ENCODE measurements at places on chromosomes 3 and 15.

DNA sequence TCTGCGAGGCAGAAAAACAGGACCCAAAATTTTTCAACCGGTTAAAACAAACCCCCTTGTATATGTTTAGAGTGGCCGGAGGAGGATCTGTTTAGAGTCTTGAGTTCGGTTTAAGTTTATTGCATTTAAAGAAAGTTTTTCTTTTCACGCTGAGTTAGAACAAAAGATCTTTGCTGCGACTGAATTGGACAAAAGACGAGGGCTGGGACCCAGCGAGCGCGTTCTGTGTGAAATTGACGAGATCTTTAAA lies 9.8 kb downstream of the NR2F2 start:
- DNase-seq, result no peak

- no peak for DNase-seq
These were observed 470.3 kb downstream of the CNTN4 start for GRCh38 chr3:2568929-2569328.

GRCh38 chr15:72840114-72840513 lies 56.6 kb upstream of the ADPGK start:
- DNase-seq, result no peak

DNA sequence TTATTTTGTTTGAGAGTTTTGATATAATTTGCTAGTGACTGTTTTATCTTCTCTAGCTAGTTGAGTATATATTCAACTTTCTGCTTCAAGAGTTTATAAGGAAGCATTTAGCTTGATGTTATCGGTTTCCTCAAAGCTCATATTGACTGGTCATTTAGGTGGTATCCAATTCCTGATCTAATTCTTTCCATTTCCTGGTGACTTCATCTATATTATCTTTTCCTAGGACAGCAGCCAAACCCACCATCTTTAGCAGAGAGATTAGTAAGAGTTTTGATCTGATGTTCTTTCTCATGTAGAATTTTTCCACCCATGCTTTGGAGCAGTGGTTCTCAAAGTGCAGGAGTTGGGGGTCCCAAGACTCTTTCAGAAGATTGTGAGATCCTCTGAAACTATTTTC lies 148.6 kb upstream of the STT3B start:
- no peak for DNase-seq

- peak; percentile 32 for DNase-seq
These were observed 4.6 kb upstream of the SIN3A start for GRCh38 chr15:75455982-75456531.

DNA sequence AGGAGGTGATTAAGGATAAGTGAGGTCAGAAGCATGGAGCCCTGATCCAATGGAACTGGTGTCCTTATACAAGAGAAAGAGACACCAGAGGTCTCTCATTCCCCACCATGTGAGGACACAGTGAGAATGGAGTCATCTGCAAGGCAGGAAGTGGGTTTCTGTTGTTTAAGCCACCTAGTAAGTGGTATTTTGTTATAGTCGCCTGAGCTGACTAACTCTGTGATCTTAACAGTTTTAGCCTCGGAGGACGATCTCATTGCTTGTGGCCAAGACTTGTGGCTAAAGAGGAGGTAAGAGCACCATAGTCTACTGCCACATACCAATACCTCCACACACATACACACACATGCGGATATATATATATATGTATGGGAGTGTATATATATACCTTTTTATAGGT lies 73.8 kb downstream of the MCTP2 start:
- no peak for DNase-seq

GRCh38 chr15:92365084-92365483 lies 28.6 kb upstream of the ST8SIA2 start:
- DNase-seq, result no peak

DNA sequence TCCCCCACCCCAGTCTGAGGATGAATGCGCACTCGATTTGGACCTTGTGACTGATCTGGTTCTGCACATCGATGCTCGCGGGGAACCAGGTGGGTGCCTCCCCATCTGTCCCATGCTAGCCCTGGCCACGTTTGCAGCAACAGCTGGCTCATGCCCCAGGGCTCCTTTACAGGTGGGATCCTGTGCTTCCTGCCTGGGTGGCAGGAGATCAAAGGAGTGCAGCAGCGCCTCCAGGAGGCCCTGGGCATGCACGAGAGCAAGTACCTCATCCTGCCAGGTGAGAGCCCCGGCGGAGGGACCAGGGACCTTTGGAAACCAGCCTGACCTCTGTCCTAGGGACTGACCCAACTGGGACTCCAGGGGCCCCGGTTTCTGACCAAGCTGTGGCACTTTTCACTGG lies 44.3 kb downstream of the DHX30 start:
- no peak for DNase-seq

DNA sequence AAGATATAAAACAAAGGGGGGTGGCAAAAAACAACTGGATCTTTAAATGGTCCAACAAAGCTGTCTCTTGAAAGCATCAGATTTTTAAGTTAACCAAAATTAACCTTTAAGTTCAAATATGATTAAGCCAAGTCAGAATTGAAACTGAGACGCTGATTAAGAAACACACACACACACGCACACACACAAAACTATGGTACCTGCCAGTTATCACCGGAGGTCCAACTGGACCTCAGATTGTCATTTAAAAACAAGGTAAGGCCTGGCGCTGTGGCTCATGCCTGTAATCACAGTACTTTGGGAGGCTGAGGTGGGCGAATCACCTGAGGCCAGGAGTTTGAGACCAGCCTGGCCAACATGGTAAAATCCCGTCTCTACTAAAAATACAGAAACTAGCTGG lies 10.4 kb downstream of the ARF4 start:
- DNase-seq, result no peak

DNA sequence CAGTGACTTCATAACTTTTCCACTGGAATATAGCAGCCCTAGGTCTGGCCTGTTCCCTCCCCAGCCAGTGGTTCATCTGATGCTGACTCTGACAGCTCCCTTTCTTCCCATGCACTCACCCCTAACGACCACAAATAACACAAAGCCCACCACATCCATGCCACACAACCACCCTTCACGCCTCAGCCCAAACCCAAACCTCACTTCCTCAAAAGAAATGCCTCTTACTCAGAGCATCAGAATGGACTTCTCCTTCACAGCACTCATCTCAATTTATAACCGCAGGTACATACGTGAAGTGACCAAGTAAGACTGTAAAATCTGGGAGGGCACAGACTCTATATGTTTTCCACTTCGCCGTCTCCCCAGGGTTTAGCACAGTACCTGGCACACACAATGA lies 1.1 kb downstream of the RBSN start:
- no peak for DNase-seq

- DNase-seq, result no peak
These were observed 39.7 kb upstream of the MYZAP start for GRCh38 chr15:57551715-57552677.

DNA sequence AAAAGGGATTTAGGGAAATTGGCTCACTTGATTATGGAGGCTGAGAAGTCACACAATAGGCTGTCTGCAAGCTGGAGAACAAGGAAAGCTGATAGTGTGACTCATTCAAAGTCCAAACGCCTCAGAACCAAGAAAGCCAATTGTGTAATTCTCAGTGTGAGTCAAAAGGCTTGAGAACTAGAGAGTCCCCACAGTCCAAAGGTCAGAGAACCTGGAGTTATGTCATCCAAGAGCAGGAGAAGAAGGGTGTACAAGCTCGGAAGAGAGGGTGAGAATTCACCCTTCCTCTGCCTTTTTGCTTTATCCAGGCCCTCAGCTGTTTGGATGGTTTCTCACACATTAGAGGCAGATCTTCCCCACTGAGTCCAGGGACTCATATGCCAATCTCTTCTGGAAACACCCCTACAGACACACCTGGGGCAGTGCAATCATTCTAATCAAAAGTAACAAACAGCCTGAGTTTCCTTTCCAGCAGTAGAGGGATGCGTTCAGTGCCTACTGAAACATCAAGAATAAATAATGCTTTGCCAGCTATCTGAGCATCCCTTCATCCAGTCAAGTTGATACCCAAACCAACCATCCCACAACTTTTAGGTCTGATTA lies 271.5 kb downstream of the SATB1 start:
- no peak for DNase-seq

DNA sequence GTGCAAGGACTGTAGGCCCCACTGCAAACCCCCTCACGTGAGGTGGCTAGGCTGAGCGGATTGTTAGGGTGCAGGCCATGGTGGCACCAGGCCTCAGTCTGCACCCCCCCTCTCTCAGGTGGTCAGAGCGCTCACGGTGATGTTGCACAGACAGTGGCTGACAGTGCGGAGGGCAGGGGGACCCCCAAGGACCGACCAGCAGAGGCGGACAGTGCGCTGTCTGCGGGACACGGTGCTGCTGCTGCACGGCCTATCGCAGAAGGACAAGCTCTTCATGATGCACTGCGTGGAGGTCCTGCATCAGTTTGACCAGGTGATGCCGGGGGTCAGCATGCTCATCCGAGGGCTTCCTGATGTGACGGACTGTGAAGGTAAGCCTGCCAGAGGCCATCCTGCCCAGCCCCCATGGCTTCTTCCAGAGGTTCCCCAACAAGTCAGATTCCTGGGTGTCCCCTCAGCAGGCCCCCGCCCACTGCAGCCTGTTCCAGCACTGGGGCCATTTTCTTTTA lies 18.2 kb downstream of the ATRIP start:
- no peak for DNase-seq

DNA sequence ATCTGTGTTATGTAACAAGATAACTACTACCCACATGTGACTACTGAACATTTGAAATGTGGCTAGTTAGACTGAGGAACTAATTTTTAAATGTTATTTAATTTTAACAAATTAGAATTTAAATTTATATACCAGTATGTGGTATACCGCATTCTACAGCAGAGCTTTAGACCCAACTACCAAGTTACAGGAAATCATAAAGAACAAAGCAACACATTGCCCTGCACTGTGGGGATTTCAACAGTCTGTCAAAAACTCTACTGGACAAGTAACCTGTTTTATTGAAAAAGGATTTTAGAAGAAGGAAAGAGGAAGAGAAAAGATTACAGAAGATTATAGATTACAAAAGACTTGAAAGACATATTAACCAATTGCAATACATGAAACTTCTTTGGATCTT lies 64.9 kb downstream of the DPH6 start:
- DNase-seq, result no peak

DNA sequence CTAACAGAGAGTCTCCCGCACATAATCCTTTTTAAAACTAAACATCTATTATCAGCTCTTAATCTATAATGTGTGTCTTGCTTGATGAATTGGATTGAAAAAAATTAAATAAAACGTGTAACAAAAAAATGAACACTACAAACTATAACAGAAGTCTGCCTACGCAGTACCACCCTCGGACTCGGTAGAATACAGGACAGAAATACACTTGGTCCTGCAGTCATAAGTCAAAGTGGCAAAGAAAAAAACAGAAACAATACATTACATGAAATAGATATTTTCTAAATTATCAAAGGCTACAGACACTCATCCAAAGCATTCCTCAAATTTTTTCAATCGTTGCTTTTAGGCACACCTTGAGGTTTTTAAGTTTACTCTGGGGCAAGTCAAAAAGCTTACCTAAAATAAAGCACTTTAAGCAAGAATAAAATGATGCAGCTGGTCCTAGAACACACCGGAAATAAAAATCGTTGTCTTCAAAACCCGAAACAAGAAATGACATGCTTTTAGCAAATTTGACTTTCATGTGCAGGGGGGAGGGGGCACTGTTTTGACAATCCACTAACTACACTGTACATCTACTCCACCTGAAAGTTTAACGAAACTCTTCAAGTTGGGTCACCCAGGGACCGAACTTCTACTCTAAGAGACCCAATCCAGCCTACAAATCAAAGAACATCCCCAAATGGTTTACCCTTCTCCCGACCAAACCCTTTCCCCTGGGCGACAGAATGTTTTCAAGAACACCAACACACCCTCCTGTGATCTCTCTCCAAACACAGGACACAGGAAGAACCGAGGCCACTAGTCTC lies 1.3 kb downstream of the ADAM10 start:
- peak; percentile 9 for DNase-seq

- DNase-seq, result no peak
These were observed 179.8 kb downstream of the ZPLD1 start for GRCh38 chr3:102614585-102614984.

- DNase-seq, result no peak
These were observed 221.0 kb upstream of the TPM1 start for GRCh38 chr15:62821384-62822131.

- DNase-seq, result peak; percentile 63
These were observed 19.7 kb upstream of the SATB1 start for GRCh38 chr3:18444595-18445400.

GRCh38 chr3:184443364-184443763 lies 63.5 kb downstream of the CHRD start:
- no peak for DNase-seq

GRCh38 chr3:63228677-63229076 lies 49.4 kb upstream of the SYNPR start:
- DNase-seq, result no peak

DNA sequence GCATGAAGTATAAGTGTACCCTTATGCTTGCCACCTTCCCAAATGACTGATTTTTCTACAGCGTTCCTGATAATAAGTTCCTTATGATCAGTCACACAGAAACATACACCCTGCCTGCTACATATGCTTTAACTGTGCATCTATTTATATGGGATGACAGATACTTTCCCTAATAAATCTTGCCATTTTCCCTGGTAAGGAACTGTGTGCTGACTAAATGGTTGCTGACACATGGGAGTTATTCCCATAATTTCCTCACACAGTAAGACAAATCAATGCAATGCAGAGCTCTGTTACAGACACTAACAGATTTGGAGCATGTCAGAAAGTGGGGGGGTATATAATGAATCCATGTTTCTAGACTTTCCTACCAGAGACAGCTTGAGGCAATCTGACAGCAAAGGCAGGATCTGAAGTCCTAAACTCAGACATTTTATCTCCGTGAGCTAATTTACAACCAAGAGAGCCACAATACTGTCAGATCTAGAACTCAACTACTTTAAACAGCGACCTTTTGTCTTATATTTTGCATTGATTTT lies 86.9 kb upstream of the TCF12 start:
- DNase-seq, result no peak

DNA sequence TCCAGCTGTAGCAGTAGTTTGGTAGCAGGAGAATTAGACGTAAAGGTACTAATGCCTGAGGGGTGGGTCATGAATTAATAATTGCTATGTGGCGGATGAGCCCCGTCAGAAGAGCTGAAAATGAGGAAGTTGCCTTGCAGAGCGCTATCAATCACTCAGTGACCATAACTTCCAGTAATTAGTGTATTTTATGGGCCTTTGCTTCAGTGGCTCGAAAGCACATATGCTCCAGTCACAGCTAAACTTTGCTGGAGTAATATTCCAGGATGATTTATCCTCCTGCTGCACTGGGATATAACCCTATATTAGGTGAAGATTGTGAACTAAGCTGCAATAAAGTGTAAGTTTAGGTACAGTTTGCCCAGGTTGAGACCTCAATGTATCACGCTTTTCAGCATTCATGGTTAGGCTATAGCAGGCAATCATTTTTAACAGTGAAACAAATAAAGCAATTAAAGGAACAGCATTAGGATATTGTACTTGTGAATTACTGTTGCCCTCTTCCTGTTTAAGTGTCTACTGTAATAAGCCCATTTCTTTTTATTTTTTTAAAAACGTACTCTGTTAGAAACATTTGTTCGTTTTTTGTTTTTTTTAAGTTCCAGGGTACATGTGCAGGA lies 104.6 kb upstream of the SKOR1 start:
- DNase-seq, result no peak

GRCh38 chr3:196016485-196016884 lies 65.4 kb downstream of the TFRC start:
- no peak for DNase-seq
